ENCODE measurements at places on chromosomes 12 and 14. TPM values are rescaled to one million over a fixed set of nuclear protein-coding genes. Genes with fewer than 3 reads are reported as not detected.
A peak's percentile ranks its signal among the peaks of the same experiment; 100 is the strongest.

PCED1B gene
- 31.0 TPM for total RNA-seq

DNA sequence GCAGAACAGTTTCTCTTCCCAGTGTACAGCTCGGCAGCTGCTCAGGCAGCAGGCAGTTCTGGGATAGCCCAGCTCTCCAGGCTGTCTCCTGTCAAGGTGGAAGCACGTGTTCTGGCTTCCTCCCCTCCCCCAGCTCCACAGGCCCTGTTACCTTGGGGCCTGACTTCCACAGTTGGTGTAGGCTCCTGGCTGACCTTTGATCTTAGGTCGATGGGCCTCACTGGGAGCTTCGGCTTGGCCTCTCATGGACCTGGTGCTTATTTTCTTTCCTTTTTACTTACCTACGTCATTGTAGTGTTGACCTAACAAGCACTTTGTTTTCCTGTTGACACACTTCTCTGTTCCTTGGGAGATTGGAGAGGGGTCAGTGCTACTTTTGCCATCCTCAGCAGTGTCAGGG, 17.0 kb downstream of the DLST start:
- ATAC-seq: no peak

FGFR1OP2 gene
- 77.4 TPM for total RNA-seq

DNA sequence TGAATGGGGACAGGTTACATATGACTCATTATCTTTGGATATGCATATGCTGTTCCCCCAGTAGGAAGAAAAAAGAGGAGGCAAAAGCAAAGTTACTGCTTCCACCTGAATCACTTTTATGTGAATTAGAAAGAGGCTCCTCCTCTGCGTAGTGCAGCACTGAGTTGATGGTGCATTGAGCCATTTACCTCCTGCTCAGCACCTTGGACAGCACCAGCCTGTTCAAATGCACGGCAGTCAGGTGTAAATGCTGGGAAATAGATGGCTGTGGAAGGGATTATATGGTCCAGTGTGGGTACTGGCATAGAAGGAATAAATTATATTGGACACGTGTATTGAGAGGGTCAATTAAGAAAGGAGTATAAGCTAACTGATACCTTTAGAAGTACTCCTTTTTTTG, 541.9 kb upstream of the SEL1L start:
- ATAC-seq: no peak

CLEC1B gene
- not detected for total RNA-seq

GPR65 gene
- total RNA-seq: 15.0 TPM

GRCh38 chr12:132493482-132494178, 3.7 kb downstream of the FBRSL1 start:
- ATAC-seq: no peak

DNA sequence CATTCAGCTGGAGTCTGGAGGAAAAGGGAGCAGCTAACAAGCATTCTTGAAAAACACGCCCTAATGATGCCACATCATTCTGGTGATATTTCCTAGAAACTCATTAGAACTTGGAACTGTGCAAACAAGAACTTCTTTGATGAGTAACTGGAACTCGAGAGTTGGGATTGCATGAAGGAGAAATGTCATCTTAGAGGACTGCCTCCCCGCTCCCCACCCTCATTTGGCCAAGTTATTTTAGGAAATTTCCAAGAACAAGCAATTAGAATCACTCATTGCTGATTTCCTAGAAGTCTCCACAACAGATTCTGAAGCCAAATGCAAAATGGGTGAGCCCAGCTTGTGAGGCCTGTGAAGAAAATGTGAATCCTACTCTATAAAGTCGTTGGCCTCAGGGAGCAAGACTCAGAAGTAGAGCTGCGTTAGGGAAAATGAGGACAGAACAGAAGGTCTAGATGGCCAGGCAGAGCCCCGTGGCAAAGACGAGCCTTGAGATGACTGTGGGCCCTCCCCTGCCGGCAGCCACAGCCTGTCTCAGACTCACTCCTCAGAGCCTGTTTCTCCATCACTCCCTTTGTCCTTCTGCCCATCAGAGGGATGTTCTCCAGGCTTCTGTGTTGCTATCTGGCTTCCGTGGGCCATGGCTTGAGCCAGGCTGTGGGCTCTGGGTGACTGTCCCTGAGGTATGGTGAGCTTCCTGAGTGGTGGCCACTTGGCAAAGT, 38.4 kb downstream of the RTL1 start:
- ATAC-seq: no peak

DNA sequence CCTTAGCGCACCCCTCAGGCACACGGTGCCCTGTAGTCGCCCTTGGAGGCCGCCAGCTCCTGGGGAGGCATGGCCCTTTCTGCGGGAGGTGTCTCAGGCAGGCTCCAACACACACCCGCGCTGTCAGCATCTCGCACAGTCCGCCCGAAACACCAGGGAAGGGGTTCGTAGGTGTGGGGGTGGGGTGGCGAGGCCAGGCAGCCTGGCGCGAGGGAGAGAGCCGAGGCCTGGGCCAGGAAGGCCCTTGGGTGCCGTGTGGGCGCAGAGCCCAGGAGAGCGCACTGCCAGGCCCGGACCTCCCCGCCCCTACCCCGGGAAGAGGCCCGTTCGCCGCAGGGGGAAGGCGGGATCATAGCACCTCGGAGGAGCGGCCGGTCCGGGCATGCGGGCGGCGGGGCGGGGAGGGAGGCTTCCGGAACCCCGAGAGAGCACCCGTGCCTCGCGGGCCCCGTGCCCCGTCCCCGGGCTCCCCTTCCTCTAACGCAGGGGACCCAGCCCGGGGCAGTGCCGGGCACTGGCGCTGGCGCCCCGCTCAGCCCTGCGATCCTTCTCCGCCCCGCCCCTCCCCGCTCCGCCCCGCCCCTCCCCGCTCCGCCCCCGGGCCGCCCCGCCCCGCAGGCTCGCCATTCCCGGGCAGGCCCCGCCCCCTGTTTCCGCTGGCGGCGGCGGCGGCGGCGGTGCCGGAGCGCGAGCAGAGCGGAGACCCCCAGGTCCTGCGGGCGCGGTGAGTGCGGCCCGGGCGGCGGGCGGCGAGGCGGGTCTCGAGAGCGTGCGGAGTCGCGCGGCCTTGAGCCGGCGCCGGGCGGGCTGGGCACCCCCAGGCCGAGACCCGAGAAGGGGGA, at the start of gene TSPAN9:
Gene TSPAN9 (plus strand): TSS at position 650 of the 842 bp plus-strand sequence. CDS start 123,815 bp downstream, outside the sequence.
- ATAC-seq: peak; percentile 89

NKX2-1 gene
- total RNA-seq: not detected

GRCh38 chr14:42572032-42572431, 965.4 kb downstream of the LRFN5 start:
- ATAC-seq: no peak

DNA sequence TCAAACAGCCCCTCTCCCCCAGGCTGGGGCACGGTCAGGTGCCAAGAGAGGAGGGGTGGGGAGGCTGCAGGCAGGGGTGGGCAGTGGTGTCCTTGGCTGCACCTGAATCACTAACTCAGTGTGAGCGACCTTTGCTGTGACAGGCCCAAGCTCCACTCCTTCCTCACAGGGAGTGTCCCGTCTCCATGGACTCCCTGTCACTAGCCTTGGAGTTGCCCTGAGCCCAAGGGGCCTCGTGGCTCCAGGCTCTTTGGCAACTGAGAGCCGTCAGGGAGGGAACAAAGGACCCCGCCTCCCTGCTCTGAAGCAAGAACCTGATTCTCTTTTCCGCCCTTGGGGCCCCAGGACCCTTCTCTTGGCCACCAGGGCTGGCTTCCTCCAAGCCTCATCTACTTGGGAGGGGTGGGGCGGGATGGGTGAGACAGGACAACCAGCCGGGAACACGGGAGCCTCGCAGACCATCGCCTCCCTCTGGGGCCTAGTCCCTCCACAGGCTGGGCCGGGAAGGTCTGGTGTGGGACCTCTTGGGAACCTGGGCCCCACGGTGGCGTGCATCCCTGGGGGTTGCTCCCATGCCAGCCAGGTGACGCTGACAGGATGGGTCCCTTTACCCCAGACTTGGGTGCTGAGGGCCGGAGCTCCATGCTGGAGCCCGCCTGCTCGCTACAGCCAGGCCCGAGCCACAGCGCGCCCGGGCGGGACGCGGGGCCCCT, 935 bp upstream of the ADSS1 start:
- ATAC-seq: peak; percentile 1

LRIG3 gene
- total RNA-seq: not detected

PRB3 gene
- total RNA-seq: not detected

- ATAC-seq: no peak
These were observed 344.5 kb upstream of the SFSWAP start for GRCh38 chr12:131366261-131366871.

- ATAC-seq: peak; percentile 35
These were observed 13.4 kb downstream of the ASB2 start for GRCh38 chr14:93962701-93963601.

PTGER2 gene
- total RNA-seq: 10.3 TPM

TAS2R43 gene
- total RNA-seq: 1.9 TPM

GRCh38 chr12:47362126-47362705, 282.5 kb upstream of the AMIGO2 start:
- ATAC-seq: peak; percentile 31

GPR84 gene
- total RNA-seq: 0.24 TPM

DNA sequence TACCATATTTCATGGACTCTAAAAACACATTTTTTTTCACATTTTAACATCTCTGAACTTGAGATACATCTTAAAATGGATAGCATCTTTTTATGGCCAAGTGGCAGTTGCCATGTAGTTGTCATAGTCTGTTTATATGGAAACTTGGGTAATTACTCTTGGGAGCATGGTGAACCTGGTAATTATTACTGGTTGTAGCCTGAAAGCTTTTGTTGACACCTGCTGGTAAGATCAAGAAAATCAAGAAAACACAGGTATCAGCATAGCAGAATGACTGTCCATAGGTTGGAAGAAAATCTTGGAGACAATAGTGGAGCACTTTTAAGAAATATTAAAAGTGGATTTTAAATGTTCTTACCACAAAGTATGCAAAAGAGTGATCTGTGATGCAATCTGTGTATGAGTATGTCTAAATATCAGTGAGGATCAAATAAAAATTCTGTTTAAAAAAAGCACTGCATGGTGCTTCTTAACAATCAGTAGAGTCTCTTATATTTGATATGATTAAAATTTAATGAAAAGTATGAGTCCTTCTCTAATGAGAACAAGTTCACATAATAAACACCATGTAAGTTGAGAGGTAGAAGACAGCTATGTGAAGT, 44.2 kb downstream of the TTC8 start:
- ATAC-seq: no peak

RPL10L gene
- total RNA-seq: not detected

CEP170B gene
- 6.1 TPM for total RNA-seq

ELK3 gene
- total RNA-seq: 39.2 TPM

INHBC gene
- total RNA-seq: not detected

- ATAC-seq: no peak
These were observed 209.9 kb downstream of the GALC start for GRCh38 chr14:87783071-87783470.

DNA sequence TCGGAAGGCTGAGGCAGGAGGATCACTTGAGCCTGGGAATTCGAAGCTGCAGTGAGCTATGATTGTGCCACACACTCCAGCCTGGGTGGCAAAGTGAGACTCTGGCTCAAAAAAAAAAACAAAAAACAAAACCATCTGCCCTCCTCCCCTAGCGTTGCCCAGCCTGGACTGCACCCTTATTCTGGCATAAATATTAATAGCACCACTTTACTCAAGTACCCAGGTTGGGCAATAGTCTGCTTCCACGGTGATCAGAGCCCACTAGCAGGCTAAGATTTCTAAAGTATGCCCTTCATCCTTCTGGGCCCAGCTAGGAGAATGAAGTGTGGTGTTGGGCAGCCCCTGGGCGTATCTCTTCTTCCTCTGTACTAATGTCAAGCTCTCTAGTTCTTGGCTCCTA, 33.3 kb downstream of the KCTD10 start:
- no peak for ATAC-seq

- ATAC-seq: peak; percentile 34
These were observed 619 bp downstream of the ERC1 start for GRCh38 chr12:991350-992333.

CD63 gene
- total RNA-seq: 211 TPM

GRCh38 chr14:101049511-101049910, 146.0 kb upstream of the RTL1 start:
- no peak for ATAC-seq

GRCh38 chr14:78524196-78524595, 354.0 kb downstream of the NRXN3 start:
- ATAC-seq: no peak

STRN3 gene
- 18.6 TPM for total RNA-seq

DNA sequence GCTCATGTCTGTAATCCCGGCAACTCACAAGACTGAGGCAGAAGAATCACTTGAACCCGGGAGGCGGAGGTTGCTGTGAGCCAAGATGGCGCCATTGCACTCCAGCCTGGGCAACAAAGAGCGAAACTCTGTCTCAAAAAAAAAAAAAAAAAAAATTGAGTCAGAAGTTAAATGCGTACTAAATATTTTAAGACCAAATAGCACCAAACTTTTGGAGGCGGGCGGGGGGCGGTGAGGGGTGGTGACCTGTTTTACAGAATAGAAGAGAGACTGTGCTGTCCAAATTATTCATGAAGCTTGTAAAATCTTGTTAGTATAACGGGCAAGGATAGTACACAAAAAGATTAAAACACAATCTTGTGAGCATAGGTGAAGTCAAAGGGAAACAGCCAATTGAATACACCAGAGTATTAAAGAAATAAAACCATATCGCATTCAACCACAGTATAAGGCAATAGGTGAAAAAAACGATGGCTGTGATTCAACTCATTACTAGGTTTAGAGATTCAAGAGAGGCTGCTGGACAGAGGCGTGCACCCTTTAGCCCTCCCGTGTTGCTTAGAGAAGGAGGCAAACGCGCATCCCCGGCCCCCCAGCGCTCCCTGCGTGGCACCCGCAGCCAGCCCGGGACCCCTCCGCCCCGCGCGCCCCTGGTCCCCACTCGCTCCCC, 571 bp downstream of the ZNF891 start:
- peak; percentile 25 for ATAC-seq

- no peak for ATAC-seq
These were observed 233.8 kb downstream of the CACNA1C start for GRCh38 chr12:2286461-2287131.

DNA sequence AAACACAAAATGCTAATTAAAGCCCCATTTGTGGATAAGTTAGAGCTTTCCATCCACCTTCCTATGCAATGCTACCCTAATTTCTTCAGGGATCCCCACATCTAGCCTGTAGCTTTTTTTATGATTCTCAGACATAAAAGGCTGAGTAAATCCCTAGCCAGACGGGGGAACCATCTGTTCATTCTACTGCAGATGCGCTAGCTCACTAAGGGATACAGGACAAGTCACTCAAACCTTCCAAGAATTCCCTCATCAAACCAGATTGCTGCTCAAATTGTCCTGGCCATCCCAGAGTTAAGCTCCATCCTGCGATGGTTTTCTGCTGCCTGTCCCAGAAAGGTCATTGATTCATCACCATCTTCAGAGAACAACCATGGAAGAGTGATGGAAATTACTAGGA, 56.7 kb downstream of the MYRFL start:
- no peak for ATAC-seq

DNA sequence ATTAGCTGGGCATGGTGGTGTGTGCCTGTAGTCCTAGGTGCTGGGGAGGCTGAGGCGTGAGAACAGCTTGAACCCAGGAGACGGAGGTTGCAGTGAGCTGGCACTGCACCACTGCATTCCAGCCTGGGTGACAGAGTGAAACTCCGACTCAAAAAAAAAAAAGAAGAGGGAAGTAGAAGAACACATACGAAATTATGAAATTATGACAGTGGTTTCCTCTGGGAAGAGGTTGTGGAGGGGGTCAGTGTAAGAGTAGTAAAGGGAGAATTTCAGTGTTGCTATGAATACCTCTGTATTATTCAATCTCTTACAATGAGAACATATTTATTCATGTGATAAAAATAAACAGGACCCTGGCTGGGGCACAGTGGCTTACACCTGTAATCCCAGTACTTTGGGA, 24.7 kb upstream of the CSRNP2 start:
- no peak for ATAC-seq

Measured in activated T-helper 17 cell treated with anti-CD3 and anti-CD28 coated beads, Interleukin-2, amount 50 U/mL, for 72 hours (primary cell).